CD4-positive, CD25-positive, alpha-beta regulatory T cell (primary cell): ENCODE measurements at places on chromosomes 16 and 17. TPM values are rescaled to one million over a fixed set of nuclear protein-coding genes. Genes with fewer than 3 reads are reported as not detected.

The RNF222 gene
- not detected for polyA plus RNA-seq

The TMEM235 gene
- polyA plus RNA-seq: not detected

The SCNN1B gene
- not detected for polyA plus RNA-seq

The MRTFB gene
- 3.5 TPM for polyA plus RNA-seq

The CACNG3 gene
- polyA plus RNA-seq: not detected

The SOCS3 gene
- 32.1 TPM for polyA plus RNA-seq

The PSMC3IP gene
- polyA plus RNA-seq: 0.39 TPM

The ZNF778 gene
- polyA plus RNA-seq: 3.3 TPM

The ASGR1 gene
- polyA plus RNA-seq: not detected

The FSCN2 gene
- not detected for polyA plus RNA-seq

The SDR42E2 gene
- polyA plus RNA-seq: 1.3 TPM
